ENCODE measurements at places on chromosomes 2 and 18.

- DNase-seq, result no peak
These were observed 199 bp downstream of the FBXO15 start for GRCh38 chr18:74147491-74147778.

- no peak for DNase-seq
These were observed 47.3 kb upstream of the C1D start for GRCh38 chr2:68110102-68110501.

DNA sequence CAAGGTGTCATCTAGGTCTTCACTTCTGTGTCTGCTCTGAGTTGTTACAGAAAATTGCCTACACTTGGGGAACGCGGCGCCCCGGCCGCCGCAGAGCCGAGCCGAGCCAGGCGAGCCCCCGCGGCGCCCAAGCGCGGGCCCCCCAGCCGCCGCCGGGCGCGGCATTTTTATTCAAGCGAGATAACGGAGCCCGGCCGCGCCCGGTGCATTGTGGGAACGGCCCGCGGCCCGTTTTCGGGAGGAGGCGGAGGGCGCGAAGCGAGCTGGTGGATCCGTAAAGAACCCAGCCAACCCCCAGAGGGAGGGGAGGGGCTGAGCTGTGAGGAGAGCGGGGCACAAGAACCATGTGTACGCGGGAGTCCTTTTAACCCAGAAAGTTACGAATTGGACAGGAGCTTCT lies 191.8 kb downstream of the FTCDNL1 start:
- DNase-seq, result peak; percentile 0

DNA sequence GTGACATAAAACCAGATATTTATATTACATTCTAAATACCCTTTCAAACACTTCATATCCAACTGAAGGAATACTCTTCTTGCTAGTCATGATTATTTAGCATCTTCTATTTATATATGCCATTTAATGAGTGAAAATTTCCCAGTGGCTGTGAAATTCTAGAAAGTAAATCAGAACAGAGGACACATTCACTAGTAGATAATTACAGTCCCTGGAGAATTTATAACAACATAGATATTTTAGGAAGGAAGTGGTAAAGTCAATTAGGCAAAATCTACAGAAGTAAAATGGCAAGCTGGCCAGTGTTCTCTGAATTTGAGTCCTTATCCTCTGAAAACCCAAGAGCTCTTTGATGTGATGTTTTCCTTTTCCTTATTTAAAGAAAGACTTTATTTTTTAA lies 121.8 kb downstream of the PMAIP1 start:
- no peak for DNase-seq

DNA sequence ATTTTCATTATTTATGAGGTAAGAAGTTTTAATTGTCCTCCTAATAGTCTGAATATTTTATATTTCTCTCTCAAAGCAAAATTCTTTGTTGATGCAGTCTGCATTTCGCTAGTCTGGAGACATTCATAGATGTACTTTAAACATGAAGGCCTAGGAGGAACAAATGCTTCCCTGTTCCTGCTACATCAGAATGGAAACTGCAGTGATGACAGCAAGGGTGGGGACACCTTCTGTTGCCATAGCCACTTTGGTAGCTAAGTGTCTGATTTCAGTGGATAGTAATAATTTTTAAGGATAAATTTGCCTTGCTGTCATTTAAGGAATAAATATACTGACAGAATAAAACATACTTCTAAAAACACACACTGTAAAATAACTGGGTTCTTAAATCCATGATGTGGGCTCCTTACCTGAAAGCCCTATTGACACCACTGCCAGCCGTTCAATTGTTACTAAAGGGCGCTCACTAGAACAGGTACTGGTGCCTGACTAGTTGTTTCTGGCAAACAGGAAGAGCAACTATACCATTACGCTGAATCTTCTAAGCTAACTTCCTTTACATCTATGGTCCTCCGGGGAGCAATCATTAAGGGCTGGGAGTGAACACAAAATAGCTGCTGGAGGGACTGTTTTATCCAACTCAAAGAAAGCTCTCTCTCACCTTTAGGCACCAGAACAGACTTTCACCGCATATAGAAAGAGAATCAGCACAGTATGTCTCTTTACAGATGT lies 88.2 kb downstream of the TMEM131 start:
- DNase-seq, result no peak

DNA sequence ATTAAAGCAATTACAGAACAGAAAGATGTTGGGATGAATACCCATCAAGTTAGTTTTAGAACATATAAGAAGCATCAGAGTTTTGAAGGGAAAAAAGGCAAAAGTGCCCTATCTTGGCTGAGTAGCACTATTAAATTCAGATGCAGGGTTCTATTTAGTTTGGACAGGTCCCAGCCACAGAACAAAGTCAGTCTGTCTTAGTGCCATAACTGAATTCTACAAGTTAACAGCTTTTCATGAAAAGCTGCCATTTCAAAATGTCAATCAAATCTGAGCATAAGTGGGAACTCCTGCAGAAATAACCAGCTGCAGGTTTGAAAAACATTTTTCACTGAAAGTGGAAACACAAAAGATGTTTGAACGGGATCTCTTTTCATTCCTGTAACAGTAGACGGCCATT lies 160.4 kb downstream of the SRBD1 start:
- DNase-seq, result peak; percentile 50

GRCh38 chr2:54644236-54644635 lies 79.2 kb upstream of the EML6 start:
- no peak for DNase-seq

DNA sequence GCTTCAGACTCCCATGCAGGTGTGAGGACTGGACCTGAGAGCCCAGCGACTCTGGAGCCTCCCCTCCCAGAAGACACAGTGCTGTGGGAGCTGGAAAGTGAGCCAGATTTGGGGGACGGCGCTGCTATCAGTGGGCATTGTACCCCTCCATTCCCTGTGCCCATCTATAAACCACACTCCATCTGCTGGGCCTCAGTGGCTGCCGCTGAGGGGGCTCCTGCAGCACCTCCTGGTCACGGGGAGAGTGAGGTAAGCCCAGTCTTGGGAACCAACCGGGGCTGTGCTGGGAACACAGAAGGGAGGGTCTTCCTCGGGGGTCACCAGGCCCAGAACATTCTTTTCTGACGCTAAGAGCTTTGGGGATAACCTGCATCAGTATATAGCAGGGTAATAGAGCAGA lies 9.5 kb downstream of the PSD4 start:
- DNase-seq, result no peak

- DNase-seq, result peak; percentile 96
These were observed 17.2 kb downstream of the MAL start for GRCh38 chr2:95042472-95043271.

DNA sequence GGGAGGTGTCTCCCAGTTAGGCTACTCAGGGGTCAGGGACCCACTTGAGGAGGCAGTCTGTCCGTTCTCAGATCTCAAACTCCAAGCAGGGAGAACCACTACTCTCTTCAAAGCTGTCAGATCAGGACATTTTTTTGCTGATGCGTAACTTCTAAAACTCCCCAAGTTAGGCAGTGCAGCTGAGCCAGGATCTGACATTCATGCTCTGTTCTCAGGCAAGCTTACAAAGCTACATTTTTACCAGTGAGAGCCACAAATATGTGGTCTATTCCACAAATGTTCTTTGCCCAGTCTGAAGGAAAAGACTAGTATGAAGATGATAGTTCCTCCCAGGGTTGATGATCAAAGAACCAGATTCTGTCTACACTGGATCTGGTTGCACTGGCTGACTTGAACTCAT lies 184.1 kb downstream of the MTCL1 start:
- DNase-seq, result no peak

GRCh38 chr2:46368401-46368800 lies 71.2 kb downstream of the EPAS1 start:
- no peak for DNase-seq

DNA sequence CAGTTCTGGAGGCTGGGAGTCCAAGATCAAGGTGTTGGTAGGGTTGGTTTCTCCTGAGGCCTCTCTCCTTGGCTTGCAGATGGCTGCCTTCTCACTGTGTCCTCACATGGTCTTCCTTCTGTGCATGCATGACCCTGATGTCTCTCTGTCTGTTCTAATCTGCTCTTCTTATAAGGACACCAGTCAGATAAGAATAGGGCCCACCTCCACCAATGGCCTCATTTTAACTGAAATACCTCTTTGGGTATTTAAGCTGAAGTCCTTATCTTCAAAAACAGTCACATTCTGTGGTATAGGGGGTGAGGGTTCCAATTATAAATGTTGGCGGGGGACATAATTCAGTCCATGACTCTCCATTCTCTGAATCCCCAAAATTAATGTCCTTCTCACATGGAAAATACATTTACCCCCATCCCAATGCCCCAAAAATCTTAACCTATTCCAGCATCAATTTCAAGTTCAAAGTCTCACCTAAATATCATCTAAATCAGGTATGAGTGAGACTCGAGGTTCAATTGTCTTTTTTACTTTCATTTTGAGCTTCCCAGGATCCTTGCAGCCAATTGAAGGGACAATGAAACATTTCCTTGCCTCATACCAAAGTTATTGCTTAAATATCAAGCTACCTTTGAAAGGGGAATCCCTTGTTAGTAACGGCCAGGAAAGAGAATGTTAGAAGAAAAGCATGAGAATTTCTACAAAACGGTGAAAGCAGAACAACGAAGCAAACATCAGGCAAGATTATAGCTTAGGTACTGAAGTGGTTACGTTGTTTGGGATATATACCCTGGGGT lies 20.6 kb upstream of the CNOT11 start:
- DNase-seq, result no peak

DNA sequence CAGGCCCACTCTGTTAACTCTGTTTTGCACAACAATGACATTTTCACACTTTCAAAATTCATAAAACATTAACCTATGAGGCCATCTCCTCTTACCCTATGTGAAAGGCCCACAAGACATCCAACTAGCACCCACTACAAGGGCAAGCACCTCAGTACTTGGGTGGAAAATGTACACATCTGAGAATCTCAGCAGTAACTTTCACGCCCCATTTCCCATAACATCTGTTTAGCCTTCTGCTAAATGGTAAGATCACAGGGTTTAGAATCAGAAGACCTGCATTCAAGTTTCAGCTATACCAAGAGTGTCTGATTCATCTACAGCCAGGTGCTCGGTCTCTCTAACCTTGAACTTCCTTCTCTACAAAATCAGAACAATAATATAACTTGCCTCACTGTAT lies 89.2 kb downstream of the SP100 start:
- no peak for DNase-seq

DNA sequence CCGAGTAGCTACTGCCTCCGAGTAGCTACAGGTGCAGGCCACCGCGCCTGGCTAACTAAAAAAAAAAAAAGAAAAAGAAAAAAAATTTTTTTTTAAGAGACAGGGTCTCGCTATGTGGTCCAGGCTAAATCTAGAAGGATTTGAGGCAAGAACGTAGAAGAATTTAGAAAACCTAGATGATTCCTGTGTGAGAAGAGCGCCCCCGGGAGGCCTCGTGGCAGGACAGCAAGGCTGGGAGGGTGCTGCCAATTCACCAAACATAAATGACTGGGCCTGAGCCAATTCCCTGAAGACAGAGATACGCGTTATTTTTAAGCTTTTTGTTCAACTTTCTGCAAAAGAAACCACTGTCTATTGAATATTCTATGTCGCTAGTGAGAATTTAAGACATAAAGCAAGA lies 90.1 kb upstream of the TGFA start:
- no peak for DNase-seq

DNA sequence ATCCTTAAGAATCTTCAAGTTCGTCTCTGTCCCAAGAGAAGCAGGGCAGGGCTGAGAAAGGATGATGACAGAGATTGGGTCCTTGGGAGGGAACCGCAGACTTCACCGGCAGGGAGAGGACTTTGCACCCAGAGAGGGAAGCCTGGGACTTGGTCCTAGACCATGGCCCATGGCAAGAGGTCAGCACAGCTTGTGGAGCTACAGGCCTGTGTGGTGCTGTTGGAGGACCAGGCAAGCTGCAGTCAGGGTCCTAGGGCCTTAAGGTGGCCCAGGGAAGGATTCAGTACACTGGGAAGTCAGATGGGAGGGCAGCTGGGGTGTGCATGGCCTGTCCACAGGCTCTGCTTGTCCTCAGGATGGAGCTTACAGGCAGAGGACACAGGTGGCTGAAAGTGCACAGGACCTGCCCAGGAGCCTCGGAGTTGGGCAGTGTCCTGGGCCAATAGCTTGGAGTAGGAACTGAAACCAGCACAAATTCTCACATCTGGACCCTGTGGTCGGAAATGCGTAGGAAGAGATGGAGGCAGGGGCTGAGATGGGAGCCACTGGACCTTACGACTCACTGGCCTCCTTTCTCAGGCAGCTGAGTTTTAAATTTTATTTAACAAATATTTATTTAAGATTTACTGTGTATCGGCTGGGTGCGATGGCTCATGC lies 56.4 kb upstream of the TCF7L1 start:
- DNase-seq, result no peak

GRCh38 chr2:216860426-216861137 lies 718 bp upstream of the TNP1 start:
- DNase-seq, result no peak

GRCh38 chr2:180907731-180908130 lies 72.7 kb upstream of the UBE2E3 start:
- DNase-seq, result no peak

DNA sequence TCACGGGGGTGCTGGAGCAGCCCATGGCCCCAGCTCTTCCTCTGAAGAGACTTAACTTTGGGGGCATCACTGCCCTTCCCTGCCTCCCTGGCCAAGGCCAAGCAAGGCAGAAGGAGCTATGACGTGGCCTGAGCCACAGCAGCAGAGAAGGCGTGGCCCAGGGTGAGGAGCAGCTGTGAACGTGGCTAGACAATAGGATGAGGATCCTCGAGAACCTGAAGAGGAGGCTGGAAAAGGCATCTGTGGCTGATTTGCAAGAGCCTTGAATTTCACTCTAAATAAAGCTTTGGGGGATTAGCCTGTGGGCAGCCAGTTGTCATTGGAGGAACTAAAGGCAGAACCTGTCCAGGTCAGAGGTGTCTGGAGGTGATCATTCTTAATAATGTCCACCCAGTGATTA lies 652.9 kb upstream of the ID2 start:
- no peak for DNase-seq

- DNase-seq, result no peak
These were observed 965.2 kb upstream of the FANCL start for GRCh38 chr2:59206361-59206760.

- DNase-seq, result no peak
These were observed 84.2 kb upstream of the ASAP2 start for GRCh38 chr2:9122367-9122766.

- DNase-seq, result no peak
These were observed 47.4 kb downstream of the PSD4 start for GRCh38 chr2:113220970-113221708.

- no peak for DNase-seq
These were observed 2.2 kb upstream of the BCL2L11 start for GRCh38 chr2:111118481-111118980.

DNA sequence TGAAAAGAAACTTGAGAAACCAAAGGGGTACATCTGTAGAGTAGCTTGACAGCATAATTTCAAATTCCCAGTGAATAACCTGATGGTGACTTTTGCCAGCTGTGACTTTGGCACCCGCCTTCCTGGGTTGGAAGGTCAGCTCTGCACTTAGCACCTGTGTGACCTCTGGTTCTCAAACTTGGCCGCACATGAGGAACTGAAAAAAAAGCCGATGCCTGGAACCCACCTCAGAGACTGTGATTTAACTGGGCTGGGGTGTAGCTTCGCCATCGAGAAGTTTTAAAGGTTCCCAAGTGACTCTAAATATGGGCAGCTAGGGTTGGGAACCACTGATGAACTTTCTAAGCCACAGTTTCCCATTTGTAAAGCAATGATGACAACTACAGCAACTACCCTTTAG lies 6.5 kb downstream of the EFEMP1 start:
- no peak for DNase-seq

GRCh38 chr18:6885992-6886796 lies 156.7 kb downstream of the ARHGAP28 start:
- DNase-seq, result peak; percentile 45

GRCh38 chr2:34936089-34936488 lies 1337.0 kb upstream of the FAM98A start:
- DNase-seq, result no peak

- DNase-seq, result no peak
These were observed 2.7 kb downstream of the RPL31 start for GRCh38 chr2:101004620-101005325.

Measured in NCI-H146 (cell line).